NCI-H1092 treated with DMSO at 0.1 percent for 48 hours (cell line): ENCODE measurements at places on chromosomes 4 and X.
A peak's percentile ranks its signal among the peaks of the same experiment; 100 is the strongest.

- DNase-seq = no peak
Measured at GRCh38 chr4:183353557-183353956, 31.3 kb upstream of the CLDN24 start.

DNA sequence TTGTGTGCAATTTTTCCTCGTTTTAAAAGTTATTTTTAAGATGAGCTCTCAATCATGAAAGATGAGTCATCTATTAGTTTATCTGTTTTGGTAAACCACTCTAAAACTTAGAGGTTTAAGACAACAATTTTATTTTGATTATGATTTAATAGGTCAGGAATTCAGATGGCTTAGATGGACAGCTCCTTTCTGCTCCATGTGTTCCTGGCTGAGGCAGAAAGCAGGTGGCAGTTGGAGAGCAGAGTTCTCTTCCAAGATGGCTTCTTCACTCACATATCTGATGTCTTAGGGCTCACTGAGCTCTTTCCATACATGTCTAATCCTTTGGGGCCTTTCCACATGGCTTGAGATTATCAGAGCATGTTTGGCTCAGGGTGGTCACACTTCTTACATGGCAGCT is 48.3 kb upstream of the GRPR start:
- no peak for DNase-seq

DNA sequence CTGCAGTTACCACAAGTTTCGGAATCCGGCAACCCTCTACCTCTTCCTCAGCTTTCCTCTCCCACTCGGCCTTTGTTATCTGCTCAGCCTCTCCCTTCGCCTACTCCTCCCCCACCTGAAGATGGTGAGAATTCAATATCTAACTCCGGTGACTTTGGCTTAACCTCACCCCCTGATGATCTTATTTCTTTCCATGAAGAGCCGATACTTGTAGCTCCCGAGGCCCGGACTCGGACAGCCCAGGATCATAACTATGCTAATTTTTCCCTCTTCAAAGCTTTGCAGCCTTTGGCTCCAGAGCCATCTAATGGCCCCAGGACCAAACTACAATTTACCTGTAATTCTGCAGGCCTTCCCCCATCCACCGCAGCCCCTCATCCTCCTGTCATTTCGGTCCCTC is 32.0 kb upstream of the MGST2 start:
- DNase-seq = peak; percentile 64

- no peak for DNase-seq
Measured at GRCh38 chr4:159104694-159105414, 2.0 kb downstream of the RAPGEF2 start.

DNA sequence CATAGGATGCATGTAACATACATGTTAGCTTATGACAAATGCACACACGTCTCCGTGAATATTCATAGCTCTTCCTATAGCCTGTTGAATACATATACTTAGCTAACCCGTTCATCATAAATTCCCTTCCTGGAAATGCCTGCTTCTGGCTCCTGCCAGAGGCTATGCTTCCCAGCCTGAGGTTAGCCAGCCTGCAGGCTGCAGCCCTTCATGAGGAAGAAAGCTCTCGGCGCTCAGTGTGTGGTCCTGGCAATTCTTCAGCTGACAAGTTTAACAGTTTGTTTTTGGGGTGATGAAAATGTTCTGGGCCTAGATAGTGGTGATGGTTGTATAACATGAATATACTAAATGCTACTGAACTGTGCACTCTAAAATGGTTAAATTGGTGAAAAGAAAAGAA is 48.8 kb upstream of the MAN2B2 start:
- no peak for DNase-seq

- DNase-seq = no peak
Measured at GRCh38 chr4:39626261-39626660, 12.4 kb downstream of the SMIM14 start.

DNA sequence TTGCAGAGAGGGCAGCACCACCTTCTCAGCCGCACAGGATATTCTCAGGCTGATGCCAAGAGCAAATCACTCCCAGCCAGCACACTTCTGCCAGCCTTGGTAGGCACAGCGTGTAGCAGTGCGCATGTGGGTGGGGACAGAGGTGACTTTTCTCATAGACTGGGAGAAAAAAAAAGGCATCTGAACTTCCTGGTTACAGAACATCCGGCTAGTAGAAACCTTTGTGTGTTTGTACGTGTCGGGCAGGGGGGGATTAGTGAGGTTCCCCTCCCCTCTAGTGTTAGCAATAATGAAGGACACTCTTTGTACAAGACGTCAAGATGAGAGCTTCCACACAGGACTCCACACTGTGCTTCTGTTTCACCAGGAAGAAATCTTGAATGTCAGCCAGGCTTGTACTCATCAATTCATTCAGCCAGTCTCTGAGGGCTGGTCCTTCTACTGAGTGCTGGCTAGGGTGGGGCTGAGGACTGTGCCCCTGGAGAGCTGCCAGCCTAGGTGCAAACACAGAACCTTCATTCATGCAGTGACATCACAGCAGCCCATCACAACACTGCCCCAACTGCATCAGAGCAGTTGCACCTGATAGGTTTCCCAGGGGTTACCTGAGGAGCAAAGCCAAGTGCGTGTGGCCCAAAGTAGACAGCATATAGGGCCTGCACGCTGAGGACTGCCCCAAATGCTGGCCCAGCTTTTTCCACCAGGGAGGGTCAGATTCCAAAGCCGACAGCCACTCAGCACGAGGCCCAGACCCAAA is 34.7 kb downstream of the SLC25A5 start:
- DNase-seq = peak; percentile 61

DNA sequence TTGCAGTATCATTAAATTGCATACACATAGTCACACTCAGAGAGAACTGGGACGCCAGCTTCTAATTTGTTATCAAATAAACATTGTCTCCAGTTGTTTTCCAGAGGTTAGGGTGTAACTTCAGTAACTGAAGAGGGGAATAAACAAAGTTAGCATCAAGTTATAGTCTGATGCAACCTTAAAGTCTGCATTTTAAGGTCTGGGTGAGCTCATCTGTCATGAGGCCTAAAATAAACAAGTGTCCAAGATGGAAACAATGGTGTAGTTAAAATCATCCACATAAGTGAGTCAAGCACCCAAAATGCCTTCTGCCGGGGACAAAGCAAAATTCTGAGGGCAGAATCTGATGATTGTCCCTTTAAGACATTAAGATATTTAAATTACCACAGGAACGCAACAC is 70.3 kb upstream of the EMCN start:
- no peak for DNase-seq
